Activated CD4-positive, alpha-beta T cell treated with anti-CD3 and anti-CD28 coated beads, Interleukin-2, amount 10 ng/mL, durations not matched to agents 7 days and 5 days (primary cell): ENCODE measurements at places on chromosomes 4 and X.

- no peak for DNase-seq
These were observed 52.4 kb upstream of the TRIM2 start for GRCh38 chr4:153151535-153152455.

DNA sequence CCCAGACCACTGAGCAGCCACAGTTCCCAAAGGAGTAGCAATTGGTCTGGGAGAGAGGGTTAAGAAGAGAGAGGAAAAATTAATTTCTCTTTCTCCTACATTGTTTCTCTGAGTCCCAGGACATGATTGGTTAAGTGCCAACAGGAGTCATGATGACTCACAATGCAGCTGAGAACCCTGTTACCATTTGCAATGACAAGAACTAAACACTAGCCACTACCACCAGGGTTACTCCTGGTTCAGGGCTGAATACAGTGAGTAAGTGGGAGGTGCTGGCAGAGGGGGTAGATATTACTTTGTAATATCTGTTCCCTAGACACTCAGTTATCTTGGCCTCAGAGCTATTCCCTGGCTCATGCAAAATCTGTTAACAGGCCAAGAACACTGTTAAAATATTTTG, 18.0 kb downstream of the ETDC start:
- no peak for DNase-seq

DNA sequence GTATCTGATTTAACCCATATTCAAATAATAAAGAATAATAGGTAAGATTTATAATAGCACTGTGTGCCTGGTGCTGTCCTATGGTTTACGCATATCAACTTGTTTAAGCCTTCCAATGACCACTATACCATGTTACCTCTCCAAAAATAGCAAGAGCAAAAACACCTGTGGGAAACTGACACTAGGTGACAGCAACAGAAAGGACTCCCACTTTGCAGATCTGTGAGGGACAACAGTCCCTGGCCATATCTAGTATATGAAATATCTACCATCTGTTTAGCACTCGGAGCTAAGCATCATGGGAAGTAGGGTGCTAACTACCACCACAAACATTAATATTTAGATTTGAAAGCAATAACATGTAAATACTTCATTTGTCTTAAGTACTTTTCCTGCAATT, 55.7 kb upstream of the TXK start:
- no peak for DNase-seq

GRCh38 chrX:47174846-47175587, 18.6 kb upstream of the UBA1 start:
- no peak for DNase-seq

GRCh38 chrX:30215357-30215843, at the start of gene MAGEB2:
TSS of gene MAGEB2 (plus strand) at chrX:30215563. CDS start at chrX:30218581, 3,018 bp downstream.
- no peak for DNase-seq

DNA sequence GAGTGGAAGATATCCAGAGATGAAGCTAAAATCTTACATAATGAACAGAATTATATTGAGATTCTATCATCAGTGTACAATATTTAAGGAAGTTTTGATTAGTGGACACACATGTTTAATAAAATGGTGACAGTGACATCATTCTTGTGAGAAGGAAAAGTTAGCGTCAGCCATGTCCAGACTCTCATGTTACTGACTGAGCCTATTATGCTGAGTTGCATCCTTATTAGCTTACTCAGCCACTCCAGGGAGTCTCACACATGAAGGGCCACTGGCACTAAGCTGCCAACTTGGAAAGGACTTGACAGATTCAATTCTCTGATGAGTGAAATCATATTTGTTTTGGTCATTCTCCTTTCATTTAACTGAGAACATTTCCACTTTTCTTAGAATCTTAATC, 170.6 kb downstream of the BANK1 start:
- DNase-seq: no peak

DNA sequence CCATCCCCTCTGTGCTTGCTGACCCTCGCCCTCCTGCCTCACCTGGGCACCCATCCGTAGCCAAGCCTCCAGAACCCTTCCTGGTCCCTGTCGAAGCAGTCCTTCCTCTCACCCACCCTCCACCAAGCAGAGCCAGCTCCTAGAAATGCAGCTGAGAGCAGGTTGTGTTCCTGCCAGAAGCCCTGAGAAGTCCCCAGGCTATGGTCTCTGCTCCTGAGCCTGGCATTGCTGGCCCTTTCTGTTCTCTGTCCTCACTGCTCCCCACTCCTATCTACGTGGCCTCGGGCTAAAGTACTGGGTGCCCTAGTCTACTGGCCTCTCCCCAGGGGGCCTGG, 2.1 kb upstream of the CPZ start:
- DNase-seq: no peak

- DNase-seq: no peak
These were observed 173.4 kb upstream of the HUWE1 start for GRCh38 chrX:53859890-53860289.

GRCh38 chrX:105464618-105465017, 244.1 kb upstream of the TEX13A start:
- DNase-seq: no peak

GRCh38 chrX:75084757-75085156, 71.3 kb downstream of the ABCB7 start:
- DNase-seq: no peak

DNA sequence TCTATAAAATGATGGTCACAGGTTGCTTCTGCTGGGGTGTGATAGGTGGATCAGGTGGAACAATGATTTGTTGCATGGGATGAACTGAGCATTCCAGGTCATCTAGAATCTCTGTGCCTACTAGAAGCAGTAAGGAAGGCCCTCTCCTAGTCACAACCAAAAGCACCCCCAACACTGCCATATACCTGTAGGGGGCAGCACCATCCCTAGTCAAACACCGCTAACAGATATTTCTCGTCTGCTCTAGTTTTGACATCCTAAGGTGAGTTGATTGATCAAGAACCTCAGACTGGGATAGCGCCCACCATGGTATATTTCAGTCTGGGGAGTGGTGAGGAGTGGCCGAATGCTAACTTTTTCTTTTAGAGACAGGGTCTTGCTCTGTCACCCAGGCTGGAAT, 160.2 kb downstream of the NHS start:
- peak; percentile 33 for DNase-seq

GRCh38 chr4:72690771-72691170, 121.8 kb upstream of the ADAMTS3 start:
- no peak for DNase-seq
